Activated naive CD8-positive, alpha-beta T cell treated with anti-CD3 and anti-CD28 coated beads, Interleukin-2, amount 10 ng/mL, durations not matched to agents 7 days and 5 days (primary cell): ENCODE measurements at places on chromosomes 13 and 19. TPM values are rescaled to one million over a fixed set of nuclear protein-coding genes. Genes with fewer than 3 reads are reported as not detected.
A peak's percentile ranks its signal among the peaks of the same experiment; 100 is the strongest.

GRCh38 chr19:13493516-13494310 is 12.6 kb downstream of the CACNA1A start:
- no peaks in the 10 kb centered on the region for H3K36me3 ChIP-seq
- no peak for DNase-seq
- no peaks in the 10 kb centered on the region for H3K27me3 ChIP-seq
- no peak overlapping the region for H3K4me3 ChIP-seq

Gene OR7C1
- total RNA-seq: not detected

DNA sequence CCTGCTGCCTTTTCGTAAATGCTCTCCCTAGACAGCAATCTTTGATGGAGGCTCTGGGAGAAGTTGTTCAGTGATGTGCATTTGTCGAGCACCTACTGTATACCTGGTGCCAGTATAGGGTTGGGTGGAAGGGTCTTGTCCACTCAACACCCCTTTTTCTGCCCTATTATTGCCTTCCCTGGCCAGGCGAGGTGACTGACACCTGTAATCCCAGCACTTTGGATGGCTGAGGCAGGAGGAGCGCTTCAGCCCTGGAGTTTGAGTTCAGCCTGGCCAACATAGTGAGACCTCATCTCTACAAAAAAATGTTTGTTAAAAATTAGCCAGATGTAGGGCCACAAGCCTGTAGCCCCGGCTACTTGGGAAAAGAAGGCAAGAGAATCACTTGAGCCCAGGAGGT is 49.3 kb downstream of the NFIC start:
- H3K27ac ChIP-seq: no peak overlapping the region
- H3K36me3 ChIP-seq: no peaks in the 10 kb centered on the region
- H3K4me1 ChIP-seq: no peaks in the 10 kb centered on the region
- DNase-seq: no peak

DNA sequence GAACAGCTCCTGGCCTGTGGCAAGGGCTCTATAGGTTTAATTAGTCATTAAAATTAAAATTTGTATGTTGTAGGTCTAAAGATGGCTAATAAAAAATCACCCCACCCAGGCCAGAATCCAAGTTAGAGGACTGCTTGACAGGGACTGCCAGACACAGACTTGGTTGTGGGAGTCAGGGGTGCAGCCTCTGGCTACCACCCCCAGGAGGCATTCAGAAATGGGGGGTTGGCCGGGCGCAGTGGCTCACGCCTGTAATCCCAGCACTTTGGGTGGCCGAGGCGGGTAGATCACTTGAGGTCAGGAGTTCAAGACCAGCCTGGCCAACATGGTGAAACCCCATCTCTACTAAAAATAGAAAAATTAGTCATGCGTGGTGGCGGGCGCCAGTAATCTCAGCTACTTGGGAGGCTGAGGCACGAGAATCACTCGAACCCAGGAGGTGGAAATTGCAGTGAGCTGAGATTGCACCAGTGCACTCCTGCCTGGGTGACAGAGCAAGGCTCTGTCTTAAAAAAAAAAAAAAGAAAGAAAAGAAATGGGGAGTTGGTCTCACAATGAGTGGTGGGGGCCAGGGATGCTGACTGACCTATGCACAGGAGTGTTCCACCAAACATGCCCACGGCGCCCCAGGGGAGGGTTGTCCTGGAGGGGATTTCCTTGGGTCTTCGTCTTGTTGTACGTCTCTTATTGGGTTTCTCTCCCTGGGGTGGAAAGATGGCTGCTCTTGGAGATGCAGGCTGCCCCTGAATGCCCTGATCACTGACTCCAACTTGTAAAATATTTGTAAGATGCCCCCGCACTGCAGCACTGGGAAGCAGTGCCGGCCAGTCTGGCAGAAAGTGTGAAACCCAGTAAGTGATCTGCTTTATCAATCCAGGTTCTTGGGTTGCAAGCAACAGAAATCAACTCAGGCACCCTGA is 68.8 kb downstream of the SIPA1L3 start:
- no peaks in the 10 kb centered on the region for H3K27me3 ChIP-seq
- no peaks in the 10 kb centered on the region for H3K4me1 ChIP-seq

DNA sequence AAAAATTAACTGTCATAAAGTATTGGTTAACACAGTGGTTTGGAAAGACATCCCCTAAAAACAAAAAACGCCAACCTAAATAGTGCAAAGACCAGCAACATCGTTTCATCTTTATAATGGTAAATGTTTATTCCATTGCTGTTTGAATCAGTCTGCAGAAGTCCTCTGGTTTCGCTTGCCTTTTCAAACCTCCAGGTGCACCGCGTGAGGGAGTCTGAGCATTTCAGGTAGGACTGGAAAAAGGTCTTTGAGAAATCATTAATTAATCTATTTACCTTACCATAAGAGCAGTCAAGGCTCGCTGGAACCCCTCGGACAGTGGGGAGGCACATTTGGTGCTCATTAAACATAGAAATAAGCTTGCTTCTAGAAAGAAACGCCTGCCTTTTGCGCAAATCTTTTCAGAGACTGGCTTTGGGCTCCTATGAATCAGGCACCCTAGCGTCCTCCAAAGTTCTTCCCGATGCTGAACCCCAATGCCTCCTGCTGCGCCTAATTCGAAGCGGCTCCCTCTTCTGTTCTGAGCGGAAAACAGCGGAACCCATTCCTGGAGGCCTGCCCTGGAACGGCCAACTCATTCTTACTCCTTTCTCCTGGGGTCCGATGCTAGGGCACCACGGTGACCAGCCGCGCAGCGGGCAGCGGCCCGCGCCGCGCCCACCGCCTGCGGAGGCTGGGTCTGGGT is 951 bp upstream of the MTUS2 start:
- H3K4me1 ChIP-seq: peaks cover 1% of the 10 kb centered on the region
- no peak for DNase-seq
- H3K36me3 ChIP-seq: no peaks in the 10 kb centered on the region
- peak overlapping the region; percentile 19 for H3K4me3 ChIP-seq
- peaks cover 64% of the 10 kb centered on the region for H3K27me3 ChIP-seq

- H3K27me3 ChIP-seq: peaks cover 2% of the 10 kb centered on the region
- no peak for DNase-seq
- H3K4me1 ChIP-seq: peaks cover 28% of the 10 kb centered on the region
- peak overlapping the region; percentile 87 for H3K27ac ChIP-seq
- peak overlapping the region; percentile 94 for H3K4me3 ChIP-seq
Observed at GRCh38 chr19:38647966-38648768, 718 bp downstream of the ACTN4 start.

Gene PSG11
- not detected for total RNA-seq

GRCh38 chr13:86810361-86810760 is 860.8 kb upstream of the SLITRK5 start:
- no peaks in the 10 kb centered on the region for H3K27me3 ChIP-seq
- H3K27ac ChIP-seq: no peak overlapping the region
- DNase-seq: no peak
- H3K4me3 ChIP-seq: no peak overlapping the region
- no peaks in the 10 kb centered on the region for H3K36me3 ChIP-seq
